Ascending aorta (tissue), 2 donors: ENCODE measurements at places on chromosomes 3 and 15. TPM values are rescaled to one million over a fixed set of nuclear protein-coding genes. Genes with fewer than 3 reads are reported as not detected.

DNA sequence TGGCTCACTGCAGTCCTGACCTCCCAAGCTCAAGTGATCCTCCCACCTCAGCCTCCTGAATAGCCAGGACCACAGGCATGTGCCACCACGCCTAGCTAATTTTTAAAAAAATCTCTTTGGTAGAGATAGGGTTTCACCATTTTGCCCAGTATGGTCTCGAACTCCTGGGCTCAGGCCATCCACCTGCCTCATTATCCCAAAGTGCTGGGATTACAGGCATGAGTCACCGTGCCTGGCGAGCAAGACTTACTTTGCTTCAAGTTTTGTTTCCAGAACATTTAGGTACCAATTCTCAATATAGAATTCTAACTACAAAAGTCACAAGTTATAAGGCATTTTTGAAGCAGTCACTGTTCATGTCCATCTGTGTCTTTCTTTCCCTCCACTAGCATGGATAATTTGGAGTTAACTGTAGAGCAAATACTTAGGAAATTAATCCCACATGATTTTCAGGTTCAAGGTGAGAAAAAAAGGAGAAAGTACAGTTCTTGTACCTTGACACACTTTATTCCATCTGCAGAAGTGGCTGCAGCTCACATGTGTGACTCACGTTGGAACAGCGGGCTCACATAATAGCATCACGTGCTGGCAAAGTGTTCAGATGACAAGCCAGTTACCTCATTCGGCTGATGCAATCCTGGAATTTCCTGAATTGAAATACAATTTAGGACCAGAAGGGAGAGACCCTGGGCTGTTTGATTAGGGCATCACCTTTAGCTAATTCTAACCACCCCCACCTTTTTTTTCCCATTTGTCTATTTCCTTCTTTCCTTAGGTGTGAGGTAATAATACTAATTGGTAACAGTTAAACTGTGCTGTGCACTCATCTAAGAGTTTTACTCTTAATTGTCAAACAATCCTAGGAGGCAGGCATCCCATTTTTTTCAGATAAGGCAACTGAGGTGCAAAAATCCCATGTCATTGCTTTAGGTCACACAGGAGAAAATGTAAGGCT is 46.9 kb upstream of the NEDD4 start:
- no peak overlapping the region for H3K4me3 ChIP-seq
- H3K4me1 ChIP-seq = peaks cover 5% of the 10 kb centered on the region
- H3K27me3 ChIP-seq = no peaks in the 10 kb centered on the region
- DNase-seq = peak; percentile 89
- no peaks in the 10 kb centered on the region for H3K36me3 ChIP-seq

DNA sequence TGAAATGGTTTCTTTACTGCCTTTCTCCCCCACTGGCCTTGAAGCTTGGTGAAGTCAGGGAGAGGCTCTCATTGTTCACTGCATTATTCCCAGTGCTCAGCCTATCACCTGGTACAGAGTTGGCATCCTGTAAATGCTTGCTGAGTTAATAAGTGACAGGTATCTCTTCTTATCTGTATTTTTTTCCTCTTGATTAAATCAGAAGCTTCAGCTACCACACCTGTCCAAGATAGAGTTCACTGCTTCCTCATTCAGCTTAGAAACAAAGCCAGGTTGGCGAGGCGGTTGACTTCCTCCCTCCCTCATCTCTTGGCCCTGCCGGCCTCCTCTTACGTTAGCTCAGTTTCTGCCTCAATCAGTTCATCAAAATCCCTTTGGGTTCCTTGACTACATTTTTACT is 142.8 kb downstream of the LIPC start:
- no peak overlapping the region for H3K4me3 ChIP-seq
- no peaks in the 10 kb centered on the region for H3K4me1 ChIP-seq
- H3K36me3 ChIP-seq = no peaks in the 10 kb centered on the region
- H3K27ac ChIP-seq = no peak overlapping the region

DNA sequence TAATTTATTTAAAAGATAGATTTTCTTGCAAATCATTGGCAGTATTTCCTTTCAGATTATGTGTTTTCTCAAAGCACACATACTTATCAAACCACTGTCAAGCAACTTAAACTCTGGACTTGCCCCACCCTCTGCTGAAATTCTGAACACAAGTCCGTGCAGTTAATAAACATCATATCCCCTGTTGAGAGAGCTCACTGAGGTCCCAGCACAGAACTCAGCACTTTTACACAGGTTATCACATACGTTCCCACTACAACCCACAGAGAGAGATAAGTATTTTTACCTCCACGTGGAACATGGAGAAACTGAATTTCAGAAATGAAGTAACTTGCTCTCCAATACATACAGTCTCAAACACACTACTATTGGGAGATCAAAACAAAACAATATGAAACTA is 267.6 kb upstream of the IGF1R start:
- peaks cover 4% of the 10 kb centered on the region for H3K27me3 ChIP-seq
- no peaks in the 10 kb centered on the region for H3K4me1 ChIP-seq
- no peak overlapping the region for H3K4me3 ChIP-seq
- no peak for DNase-seq
- no peaks in the 10 kb centered on the region for H3K36me3 ChIP-seq

DNA sequence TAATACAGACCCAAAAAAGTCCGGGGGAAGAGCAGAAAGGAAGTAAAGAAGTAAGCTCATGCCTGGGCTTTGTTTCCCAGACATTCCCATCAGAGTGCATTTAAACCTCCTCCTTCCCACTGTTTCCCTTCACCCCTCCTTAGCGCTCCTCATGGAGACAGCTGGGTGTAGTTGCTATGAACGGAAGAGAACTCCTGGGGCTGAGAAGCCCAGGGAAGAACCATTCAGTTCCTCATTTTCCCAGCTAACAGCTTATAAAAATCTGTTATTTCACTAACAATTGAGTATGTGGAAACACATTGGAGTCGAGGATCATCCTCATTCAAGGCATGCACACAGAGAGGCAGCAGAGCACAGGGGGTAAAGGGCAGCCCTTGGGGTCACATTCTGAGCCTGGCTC is 299.3 kb downstream of the SHQ1 start:
- no peaks in the 10 kb centered on the region for H3K27me3 ChIP-seq
- H3K36me3 ChIP-seq = no peaks in the 10 kb centered on the region
- DNase-seq = no peak
- H3K4me3 ChIP-seq = no peak overlapping the region
- H3K27ac ChIP-seq = no peak overlapping the region

- no peaks in the 10 kb centered on the region for H3K4me1 ChIP-seq
- H3K27me3 ChIP-seq = no peaks in the 10 kb centered on the region
- no peak overlapping the region for H3K4me3 ChIP-seq
- no peak overlapping the region for H3K27ac ChIP-seq
- DNase-seq = no peak
Measured at GRCh38 chr3:112200317-112200666, 67.2 kb upstream of the GCSAM start.

DNA sequence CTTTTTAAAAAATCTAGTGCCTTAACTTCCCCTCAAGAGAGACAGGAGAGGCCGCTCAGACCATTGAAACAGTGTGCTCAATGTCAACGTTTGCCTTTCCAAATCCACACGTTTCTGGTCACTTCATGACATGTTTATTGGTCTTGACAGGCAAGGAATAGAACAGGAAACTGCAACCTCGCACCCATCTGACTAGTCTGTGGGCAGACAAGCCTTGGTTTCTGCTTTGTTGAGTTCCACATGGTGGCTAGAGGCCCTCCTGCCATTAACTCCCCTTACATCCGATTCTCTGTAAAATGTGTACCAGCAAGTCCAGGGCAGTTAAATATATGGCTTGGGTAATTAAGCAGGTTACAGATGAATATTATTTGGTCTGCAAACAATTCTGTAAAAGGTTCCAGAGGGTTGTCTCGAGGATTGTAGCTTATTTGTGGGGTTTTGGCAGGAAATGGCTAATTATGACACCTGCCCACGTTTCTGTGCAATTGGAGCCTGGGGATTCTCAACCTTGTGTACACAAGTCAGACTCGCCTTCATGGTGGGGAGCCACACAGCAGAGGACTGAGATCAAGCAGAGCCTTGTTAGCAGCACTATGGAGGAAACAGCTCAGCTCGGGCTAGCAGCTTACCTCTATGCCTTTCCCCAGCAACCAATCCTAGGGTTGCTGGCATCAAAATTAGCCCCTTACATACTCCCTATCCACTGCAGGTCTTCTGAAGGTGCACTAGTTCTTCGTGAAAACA is 317.5 kb upstream of the IGF1R start:
- no peaks in the 10 kb centered on the region for H3K4me1 ChIP-seq
- no peak overlapping the region for H3K4me3 ChIP-seq

GRCh38 chr3:24863215-24863614 is 368.6 kb upstream of the THRB start:
- no peaks in the 10 kb centered on the region for H3K4me1 ChIP-seq
- no peaks in the 10 kb centered on the region for H3K36me3 ChIP-seq
- H3K27me3 ChIP-seq = no peaks in the 10 kb centered on the region

GRCh38 chr15:30953731-30954378 is 37.6 kb downstream of the MTMR10 start:
- peaks cover 65% of the 10 kb centered on the region for H3K36me3 ChIP-seq
- H3K4me3 ChIP-seq = no peak overlapping the region
- no peak for DNase-seq
- H3K27me3 ChIP-seq = no peaks in the 10 kb centered on the region
- H3K27ac ChIP-seq = no peak overlapping the region
- H3K4me1 ChIP-seq = no peaks in the 10 kb centered on the region

GRCh38 chr3:9109568-9109914 is 139.9 kb downstream of the SRGAP3 start:
- no peak for DNase-seq
- peaks cover 12% of the 10 kb centered on the region for H3K4me1 ChIP-seq
- no peaks in the 10 kb centered on the region for H3K27me3 ChIP-seq
- H3K27ac ChIP-seq = no peak overlapping the region
- H3K4me3 ChIP-seq = no peak overlapping the region

DNA sequence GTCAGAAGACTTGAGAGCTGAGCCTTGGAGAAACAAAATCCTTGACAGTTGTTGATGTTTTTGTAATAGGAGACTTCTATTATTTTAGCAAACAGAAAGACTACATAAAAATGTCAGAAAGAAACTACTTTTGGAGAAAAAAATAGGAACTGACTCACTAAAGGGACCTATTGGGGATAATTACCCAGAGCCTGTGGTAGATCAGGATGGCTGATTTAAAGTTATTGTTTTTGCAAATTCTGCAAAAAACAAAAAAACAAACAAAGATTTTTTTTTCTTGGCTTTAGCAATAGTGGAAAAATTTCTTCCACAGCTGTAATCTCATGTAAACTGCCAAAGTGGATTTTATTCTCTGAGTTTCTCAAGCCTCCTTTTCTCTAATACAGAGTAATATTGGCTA is 101.5 kb upstream of the SATB1 start:
- H3K36me3 ChIP-seq = no peaks in the 10 kb centered on the region
- no peak overlapping the region for H3K4me3 ChIP-seq
- no peak for DNase-seq
- H3K27ac ChIP-seq = no peak overlapping the region

- peaks cover 97% of the 10 kb centered on the region for H3K36me3 ChIP-seq
- no peaks in the 10 kb centered on the region for H3K27me3 ChIP-seq
- no peak for DNase-seq
- H3K27ac ChIP-seq = no peak overlapping the region
- no peak overlapping the region for H3K4me3 ChIP-seq
Measured at GRCh38 chr3:128064962-128065361, 12.7 kb downstream of the SEC61A1 start.

DNA sequence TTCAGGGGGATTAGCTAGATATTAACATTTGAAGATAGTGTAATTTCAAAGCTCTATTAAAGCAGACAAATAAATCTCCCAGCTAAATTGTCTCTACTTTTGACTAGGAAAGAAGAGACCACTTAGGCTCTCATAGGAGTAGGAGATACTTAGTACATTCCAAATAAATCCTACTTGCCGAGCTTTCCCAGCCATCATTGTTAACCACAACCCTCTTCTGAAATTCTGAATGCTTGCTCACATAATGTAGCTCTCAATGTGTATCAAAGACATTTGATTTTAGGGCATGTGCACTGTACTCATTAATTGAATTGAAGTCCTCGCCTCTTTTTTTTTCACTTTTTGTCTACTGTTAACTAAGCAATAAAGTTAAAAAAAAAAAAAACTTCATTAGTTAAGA is 598.2 kb upstream of the ADAMTS9 start:
- no peaks in the 10 kb centered on the region for H3K27me3 ChIP-seq
- H3K36me3 ChIP-seq = no peaks in the 10 kb centered on the region
- no peak for DNase-seq
- no peak overlapping the region for H3K27ac ChIP-seq

The SQOR gene
- total RNA-seq = 61.4 TPM

The PFN2 gene
- total RNA-seq = 19.3 TPM

DNA sequence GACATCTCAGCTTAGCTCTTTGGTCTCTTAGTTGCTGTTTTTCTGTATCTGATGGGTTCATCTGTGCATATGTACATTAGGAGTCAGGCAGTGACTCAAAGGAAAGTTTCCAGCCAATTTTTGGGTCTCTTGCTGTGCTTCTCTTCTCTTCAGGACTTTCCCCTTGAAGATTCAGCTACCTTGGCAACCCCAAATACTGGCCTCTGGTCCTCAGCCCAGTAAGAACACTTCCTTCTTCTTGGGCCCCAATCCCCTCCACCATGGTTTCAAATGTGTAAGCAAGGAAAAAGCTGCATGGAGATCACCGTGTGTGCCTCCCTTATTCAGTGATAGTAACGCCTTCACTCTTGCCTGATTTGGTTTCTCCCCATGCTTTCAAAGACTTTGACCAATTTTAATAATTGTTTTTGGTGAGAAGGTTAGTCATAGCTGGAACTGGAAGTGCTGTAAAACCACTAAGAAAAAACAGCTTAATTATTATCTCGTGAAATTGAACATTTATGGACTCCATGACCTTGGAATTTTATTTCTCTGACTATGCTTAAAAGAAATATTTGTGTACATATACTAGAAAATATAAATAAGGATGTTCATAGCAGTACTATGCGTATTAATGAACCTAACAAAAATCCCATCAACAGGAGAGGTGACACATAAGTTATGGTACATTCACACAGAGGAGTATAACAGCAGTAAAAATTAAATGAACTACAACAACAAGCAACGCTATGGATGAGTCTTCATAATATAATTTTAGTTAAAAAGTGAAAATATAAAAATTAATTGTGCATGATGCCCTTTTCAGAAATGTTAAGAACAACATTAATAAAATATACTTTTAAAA is 125.3 kb upstream of the BCL6 start:
- H3K4me1 ChIP-seq = no peaks in the 10 kb centered on the region
- no peak overlapping the region for H3K27ac ChIP-seq
- H3K36me3 ChIP-seq = no peaks in the 10 kb centered on the region
- no peaks in the 10 kb centered on the region for H3K27me3 ChIP-seq
- no peak for DNase-seq

DNA sequence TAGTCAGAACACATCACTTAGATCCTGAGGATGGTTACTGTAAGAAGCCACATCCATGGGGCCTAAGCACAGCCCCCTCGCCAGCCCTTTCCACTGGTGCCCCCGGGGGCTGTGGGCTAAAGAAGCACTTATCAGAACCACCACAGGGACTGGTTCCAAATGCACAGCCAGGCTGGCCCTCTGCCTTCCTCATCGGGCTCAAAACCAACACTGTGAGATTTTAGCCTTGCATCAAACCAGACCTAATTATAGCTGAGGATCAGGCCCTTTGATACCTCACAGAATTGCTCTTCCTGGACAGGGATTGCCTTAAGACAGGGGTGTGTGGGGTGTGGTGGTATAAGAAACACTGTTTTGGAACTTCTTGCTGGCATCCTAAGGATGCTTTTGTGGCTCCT is 23.7 kb downstream of the SRPRB start:
- DNase-seq = no peak
- H3K36me3 ChIP-seq = peaks cover 14% of the 10 kb centered on the region
- H3K27ac ChIP-seq = no peak overlapping the region
- no peaks in the 10 kb centered on the region for H3K4me1 ChIP-seq
- H3K4me3 ChIP-seq = no peak overlapping the region
- H3K27me3 ChIP-seq = no peaks in the 10 kb centered on the region

The GCNT3 gene
- total RNA-seq = not detected
